SW 1271 (cell line): ENCODE measurements at places on chromosomes 1 and 21.

DNA sequence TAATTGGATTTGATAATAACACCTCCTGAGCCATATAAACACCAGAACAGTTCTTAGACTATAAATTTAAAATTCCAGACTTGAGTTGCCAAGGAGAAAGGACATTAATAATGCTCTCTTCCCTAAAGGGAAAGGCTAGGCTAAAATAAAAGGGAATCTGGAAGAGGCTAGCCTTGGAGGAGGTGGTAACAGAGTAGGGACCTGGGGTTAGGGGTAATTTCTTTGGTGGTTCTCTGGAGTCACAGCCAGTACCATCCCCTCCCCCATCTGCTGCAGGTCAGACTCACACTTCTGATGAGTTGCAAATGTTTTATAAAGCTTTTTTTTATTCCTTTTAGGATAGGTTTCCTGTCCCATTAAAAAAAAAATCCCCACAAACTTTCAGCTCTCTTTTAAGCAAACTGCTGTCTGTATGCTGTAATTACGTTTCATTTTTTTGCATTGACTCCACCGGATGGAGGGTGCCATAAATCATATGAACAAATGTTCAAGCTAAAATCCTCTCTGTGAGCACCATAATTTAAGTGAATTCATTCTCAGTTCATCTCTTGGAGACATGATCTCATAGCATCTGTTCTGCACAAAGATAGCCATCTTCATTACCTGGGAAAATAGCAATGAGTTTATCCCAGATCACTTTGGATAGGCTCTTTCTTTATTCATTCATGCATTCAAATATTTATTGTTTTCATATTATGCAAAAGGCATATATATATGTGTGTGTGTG lies 379.6 kb downstream of the TTLL7 start:
- DNase-seq = no peak

GRCh38 chr1:29903548-29904166 lies 667.3 kb downstream of the PTPRU start:
- no peak for DNase-seq

- DNase-seq = no peak
Observed at GRCh38 chr1:207867136-207868109, 43.5 kb downstream of the CD34 start.

DNA sequence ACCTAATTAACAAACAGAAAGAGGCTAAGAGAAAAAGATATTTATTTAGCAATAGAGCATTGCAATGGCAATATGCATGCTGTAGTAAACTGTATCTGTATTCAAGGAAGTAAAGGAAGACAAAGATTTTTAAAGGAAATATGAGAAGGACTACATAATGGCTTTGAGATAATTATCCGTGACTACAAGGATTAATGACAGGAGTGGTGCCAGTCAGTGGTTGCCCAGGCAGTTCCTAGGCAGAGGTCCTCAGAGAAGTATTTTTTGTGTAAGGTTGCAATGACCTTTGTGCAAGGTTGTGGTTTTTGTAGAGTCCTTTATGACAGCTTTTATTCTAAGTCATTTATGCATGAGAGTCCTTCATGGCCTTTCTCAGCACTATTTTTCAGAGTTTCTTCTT lies 711.1 kb upstream of the CHRM3 start:
- no peak for DNase-seq

DNA sequence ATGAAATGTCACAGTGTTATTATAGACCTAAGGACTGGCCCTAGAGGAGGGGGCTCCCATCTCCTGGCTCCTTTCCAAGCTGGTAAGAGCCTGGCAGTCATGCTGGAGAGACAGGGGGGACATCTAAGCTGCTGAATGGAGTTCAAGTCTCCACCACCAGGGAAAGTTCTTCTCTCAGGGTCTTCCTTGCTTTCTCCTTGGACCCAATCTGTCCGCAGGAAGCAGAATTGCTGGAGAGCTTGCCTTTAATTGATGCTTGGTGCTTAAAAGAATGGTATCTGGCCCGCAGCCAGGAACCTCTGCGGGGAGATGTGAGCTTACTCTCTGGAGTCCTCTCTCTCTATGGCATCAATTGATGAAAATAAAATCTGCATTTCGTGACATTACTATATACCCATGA lies 25.1 kb downstream of the IRF2BP2 start:
- DNase-seq = no peak

GRCh38 chr1:67853704-67854103 lies 20.4 kb upstream of the GNG12 start:
- peak; percentile 29 for DNase-seq

DNA sequence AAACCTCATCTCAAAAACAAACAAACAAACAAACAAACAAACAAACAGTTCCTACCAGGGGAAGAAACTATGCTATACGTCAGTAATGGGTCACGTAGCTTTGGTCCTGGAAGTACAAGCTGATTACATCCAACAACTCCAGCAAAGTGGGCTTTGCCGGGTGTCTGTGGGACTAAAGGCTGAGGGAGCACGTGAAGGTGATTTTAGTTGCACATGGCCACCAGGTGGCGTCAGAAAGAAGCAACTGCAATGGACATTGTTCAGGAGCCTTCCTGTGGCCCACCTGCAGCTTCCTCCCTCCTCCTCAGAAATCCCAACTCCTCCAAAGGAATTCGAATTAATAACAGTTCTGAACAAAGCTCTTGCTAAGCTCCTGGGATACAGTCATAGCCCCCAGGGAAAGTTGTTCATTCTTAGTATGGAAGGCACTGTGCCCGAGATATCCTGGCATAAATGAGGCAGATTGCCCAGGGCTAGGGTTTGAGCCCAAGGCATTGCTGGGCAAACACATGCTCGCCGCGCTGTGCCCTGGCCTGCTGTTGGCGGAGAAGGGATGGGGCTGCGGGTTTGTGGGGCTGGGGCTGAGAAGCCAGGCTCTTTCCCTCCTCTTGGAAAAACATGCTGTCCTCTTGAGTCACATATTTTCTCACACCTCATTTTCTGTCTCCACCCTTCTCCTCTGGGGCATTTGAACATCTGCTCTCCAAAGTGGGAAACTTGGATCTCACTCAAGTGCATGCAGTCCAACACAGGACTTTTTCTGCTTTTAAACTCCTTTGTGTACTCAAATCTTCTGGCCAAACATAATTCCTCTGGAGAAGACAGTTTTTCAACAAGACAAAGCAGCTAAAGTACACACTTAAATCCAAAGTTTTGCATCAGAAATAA lies 28.6 kb downstream of the AKNAD1 start:
- DNase-seq = peak; percentile 73

- no peak for DNase-seq
Observed at GRCh38 chr1:110056285-110056683, 14.2 kb downstream of the ALX3 start.

DNA sequence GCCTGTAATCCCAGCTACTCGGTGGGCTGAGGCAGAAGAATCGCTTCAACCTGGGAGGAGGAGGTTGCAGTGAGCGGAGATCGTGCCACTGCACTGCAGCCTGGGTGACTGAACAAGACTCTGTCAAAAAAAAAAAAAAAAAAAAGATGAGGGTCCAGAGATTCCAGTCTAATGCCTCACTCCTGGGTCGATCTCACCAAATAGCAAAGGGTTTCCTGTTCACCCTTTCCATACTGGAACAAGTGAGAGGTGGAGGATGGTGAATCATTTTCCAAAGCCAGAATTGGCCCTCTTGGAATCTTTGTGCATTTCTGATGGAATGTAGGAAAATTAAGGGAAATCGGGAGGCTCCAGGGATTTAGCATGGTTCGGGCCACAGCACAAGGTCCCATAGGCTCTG lies 58.1 kb upstream of the ZNF648 start:
- no peak for DNase-seq

GRCh38 chr1:20083178-20083944 lies 13.4 kb downstream of the PLA2G5 start:
- no peak for DNase-seq

GRCh38 chr1:109661391-109661790 lies 5.5 kb downstream of the GSTM4 start:
- DNase-seq = no peak

DNA sequence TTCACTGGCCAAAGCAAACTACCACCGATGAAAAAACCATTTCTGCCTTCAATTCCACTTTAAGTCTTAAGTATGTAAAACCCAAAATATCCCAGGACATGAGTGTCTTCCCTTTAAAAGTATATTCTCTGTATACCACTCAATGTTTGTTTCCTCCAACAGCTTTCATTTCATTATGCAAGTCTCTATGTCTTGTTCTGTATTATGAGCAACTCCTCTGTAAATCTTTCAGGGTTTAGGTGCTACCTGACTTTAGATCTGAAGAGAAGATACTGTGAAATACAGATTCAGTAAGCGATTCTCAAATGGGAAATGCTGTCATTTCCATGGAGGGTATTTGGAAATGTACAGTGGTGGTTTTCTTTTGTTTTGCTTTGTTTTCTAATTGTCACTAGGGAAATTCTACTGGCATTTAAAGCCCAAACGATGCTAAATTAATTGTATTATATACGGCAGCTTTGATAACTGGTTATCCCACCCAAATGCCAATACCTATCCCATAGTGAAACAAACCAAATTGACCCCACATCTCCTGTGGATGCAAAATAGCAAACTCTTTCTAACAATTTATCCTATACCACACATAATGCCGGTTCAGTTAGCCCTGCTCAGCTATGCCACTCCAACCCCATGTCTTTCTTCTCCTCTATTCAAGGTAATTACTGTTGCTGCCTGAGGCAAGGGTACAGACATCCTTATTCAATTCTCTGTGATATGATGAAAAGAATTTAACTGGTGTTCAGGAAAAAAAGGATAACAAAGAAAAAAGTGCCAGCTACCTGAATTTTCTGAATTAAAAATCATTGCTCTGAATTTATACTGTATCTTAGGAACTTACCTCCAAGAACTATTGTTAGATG lies 182.8 kb downstream of the EIF4G3 start:
- no peak for DNase-seq

DNA sequence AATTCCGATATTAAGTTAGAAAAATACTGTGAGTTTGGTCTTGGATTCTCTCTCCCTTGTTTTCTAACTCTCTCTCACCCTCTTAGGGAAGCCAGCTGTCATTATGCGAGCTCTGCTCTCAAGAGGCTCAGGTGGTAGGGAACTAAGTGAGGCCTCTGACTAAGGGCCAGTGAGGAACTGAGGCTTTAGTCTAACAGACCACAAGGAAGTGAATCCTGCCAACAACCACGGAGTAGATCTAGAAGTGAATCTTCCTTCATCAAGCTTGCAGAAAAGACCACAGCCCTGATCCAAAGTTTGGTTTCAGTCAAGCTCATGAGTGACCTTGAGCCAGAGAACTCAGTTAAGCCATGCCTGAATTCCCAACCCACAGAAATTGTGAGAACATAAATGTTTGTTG lies 180.1 kb upstream of the PRMT6 start:
- no peak for DNase-seq
